ENCODE measurements at places on chromosomes 3 and 15.

GRCh38 chr15:22850055-22850454 is 11.6 kb downstream of the NIPA2 start:
- no peak for DNase-seq

DNA sequence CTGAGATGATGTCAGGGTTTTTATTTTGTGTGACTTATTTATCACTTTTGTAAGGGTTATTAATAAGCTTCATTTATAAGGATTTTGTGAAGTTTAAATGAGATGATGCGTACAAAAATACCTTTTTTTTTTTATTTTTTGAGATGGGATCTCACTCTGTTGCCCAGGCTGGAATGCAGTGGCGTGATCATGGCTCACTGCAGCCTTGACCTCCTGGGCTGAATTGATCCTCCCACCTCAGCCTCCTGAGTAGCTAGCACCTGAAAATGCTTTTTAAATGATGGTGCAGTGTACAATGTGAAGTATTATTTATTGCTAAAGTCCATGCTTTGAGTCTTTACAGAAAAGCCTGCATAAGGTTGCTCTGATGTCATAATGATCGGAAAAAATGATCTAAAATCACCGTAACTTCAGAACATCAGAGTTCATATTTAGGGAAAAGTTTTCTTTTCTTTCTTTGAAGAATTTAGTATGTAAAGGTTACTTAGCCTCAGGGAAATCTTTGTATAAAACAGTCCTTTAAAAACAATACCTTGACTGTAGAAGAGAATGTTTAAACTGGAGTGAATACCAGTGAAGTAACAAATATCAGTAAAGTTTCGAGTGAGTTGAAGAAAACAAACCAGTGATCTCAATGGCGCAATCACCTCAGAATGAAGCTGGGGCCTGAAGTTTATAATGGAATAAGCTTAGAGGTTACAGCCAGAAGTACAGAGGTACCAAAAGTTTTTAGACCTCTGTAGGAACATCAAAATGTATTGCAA is 29.7 kb downstream of the TCF12 start:
- DNase-seq: no peak

GRCh38 chr15:70083418-70083817 is 14.3 kb downstream of the TLE3 start:
- no peak for DNase-seq

DNA sequence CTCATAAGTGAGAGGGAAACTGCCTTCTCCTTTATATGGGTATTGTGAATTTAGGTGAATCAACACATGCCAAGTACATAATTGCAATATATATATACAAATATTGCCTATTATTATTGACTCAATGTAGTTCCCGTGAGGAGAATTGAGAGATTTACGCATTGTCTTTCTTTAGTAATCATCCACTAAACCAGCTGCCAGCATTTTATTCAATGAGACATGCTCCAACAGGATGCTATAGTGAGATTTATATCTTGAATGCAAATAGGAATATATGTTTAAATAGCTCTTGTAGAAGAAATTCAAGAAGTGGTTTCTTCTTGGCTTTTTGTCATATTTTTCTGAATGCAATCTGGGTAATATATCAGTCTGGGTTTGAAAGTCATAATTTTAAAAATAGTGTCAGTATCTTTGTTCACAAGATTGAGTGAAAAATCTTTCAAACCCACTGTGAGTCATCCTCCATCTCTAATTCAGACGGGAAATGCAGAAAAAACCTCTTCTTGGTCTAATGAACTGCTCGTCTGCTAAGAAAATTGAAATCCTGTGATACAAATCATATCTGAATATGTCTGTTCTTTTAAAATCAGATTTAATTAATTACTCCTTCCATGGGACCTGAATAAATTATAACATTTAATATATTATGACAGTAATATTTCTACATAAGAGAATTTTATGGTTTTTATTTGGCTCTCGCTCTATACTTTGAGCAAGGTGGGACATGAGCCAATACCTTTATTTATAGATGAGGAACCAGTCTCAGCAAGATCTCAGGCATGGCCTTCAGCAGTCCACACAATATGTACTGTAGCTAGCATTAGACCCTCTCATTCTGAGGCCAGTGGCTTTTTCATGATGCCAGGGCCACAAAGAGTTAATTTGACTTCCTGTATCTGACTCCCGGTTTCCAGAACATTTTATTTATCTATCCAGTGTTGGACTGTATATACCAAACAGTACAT is 516.0 kb downstream of the GABRG3 start:
- DNase-seq: no peak

DNA sequence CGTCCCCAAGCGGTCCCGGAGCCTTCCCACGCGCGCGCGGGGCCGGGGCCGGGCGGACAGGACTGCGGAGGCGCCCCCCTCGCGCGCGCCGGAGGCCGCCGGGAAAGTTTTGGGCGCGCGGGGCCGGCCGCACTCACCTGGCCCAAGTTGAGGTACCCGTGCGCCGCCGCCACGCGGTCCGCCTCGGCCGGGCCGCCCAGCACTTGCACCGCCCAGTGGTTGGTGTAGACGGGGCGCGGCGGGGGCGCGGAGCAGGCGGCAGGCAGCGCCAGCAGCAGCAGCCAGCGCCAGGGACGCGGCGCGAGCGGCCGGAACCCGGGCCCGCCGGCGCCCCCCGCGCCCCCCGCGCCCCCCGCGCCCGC is 289 bp downstream of the PCSK6 start:
- no peak for DNase-seq

DNA sequence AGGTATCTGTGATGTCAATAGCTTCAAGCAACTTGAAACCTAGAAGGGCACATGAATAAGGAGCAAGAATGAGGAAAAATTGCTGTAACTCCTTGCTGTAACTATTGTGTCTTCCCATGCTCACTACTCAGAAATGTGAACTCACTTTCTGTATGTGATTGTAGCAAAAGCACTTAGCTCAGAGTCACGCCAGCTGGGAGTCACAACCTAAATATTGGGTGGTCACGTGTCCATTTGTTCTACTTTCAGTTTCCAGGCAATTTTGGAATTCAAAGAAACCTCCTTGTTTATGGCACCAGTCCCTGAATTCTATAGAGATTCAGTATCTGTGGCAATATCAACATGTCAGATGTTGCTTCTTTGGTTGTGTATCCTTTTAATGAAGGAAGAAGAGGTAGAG is 241.6 kb upstream of the AZI2 start:
- DNase-seq: no peak

GRCh38 chr3:21517184-21517583 is 233.8 kb downstream of the ZNF385D start:
- DNase-seq: no peak

- no peak for DNase-seq
Observed at GRCh38 chr3:147616998-147617619, 207.9 kb downstream of the ZIC1 start.

All from cortex of kidney (tissue), 1 donor.